ENCODE measurements at places on chromosomes 12 and 14.

GRCh38 chr12:3266638-3267037 is 189.5 kb downstream of the TSPAN9 start:
- DNase-seq = no peak

GRCh38 chr12:93106910-93107309 is 177.8 kb upstream of the EEA1 start:
- DNase-seq = no peak

GRCh38 chr14:96030108-96030760 is 8.9 kb upstream of the C14orf132 start:
- DNase-seq = no peak

GRCh38 chr12:1826867-1827705 is 6.7 kb downstream of the LRTM2 start:
- no peak for DNase-seq

DNA sequence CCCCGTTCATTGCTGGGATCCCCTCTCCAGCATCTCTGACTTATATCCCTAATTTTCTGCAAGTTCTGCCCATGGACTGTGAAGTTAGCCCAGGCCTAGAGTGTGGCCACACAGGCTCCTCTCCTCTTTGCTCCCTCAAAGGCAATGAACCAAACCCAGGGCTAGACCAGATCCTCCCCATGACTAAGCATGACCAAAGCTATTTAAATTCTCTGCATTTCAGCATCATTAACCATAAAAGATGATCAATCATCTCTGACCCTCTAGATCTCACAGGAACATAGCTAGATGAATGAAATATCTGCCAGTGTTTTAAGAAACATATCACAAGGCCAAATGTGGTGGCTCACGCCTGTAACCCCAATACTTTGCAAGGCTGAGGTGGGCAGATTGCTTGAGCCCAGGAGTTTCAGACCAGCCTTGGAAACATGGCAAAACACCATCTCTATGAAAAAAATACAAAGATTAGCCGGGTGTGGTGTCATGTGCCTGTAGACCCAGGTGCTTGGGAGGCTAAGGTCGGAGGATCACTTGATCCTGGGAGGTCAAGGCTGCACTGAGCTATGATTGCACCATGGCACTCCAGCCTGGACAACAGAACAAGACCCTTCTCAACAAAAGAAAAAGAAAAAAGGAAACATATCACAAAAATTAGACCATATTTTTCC is 2.2 kb upstream of the KRT3 start:
- DNase-seq = no peak

GRCh38 chr14:94689218-94689984 is 77.2 kb downstream of the SERPINA3 start:
- DNase-seq = peak; percentile 6
